ENCODE measurements at places on chromosomes 3 and 15. TPM values are rescaled to one million over a fixed set of nuclear protein-coding genes. Genes with fewer than 3 reads are reported as not detected.

The IL16 gene
- 2.6 TPM for polyA plus RNA-seq

The CCNB2 gene
- 19.3 TPM for polyA plus RNA-seq

The NTRK3 gene
- 0.61 TPM for polyA plus RNA-seq

The DVL3 gene
- polyA plus RNA-seq, result 27.2 TPM

The PRKCI gene
- polyA plus RNA-seq, result 15.1 TPM

The QRICH1 gene
- polyA plus RNA-seq, result 38.2 TPM

The VEPH1 gene
- polyA plus RNA-seq, result 0.07 TPM

The PP2D1 gene
- not detected for polyA plus RNA-seq

The DISP2 gene
- polyA plus RNA-seq, result 0.33 TPM

The GHSR gene
- not detected for polyA plus RNA-seq

The NANOGP8 gene
- 0.16 TPM for polyA plus RNA-seq

The RBMS3 gene
- 1.1 TPM for polyA plus RNA-seq

The CCDC50 gene
- polyA plus RNA-seq, result 14.9 TPM

The ATP13A5 gene
- polyA plus RNA-seq, result 0.26 TPM

The EOMES gene
- 0.04 TPM for polyA plus RNA-seq

The SPINK8 gene
- polyA plus RNA-seq, result 2.6 TPM

The CCDC9B gene
- polyA plus RNA-seq, result 21.1 TPM

All from esophagus (tissue), 2 donors.